Epithelial cell of umbilical artery (primary cell): ENCODE measurements at places on chromosomes 13 and 19. TPM values are rescaled to one million over a fixed set of nuclear protein-coding genes. Genes with fewer than 3 reads are reported as not detected.

IGFL2 gene
- not detected in 2 replicates for total RNA-seq

TEX29 gene
- total RNA-seq: not detected in 2 replicates

KLHL1 gene
- not detected in 2 replicates for total RNA-seq

TEX101 gene
- not detected in 2 replicates for total RNA-seq

FCHO1 gene
- total RNA-seq: 0.65 and 1.1 TPM in 2 replicates

LILRA6 gene
- total RNA-seq: under 0.01 TPM in 1 of 2 replicates, not detected in the other

HSH2D gene
- total RNA-seq: 0.30 TPM in 1 of 2 replicates, not detected in the other

DACT3 gene
- total RNA-seq: 0.15 TPM in 1 of 2 replicates, not detected in the other

HOOK2 gene
- total RNA-seq: 7.1 and 8.5 TPM in 2 replicates

MIR17HG gene
- total RNA-seq: 14.0 and 24.2 TPM in 2 replicates

CBY2 gene
- total RNA-seq: not detected in 2 replicates

ZNF675 gene
- 5.5 and 11.7 TPM in 2 replicates for total RNA-seq

SIGLEC8 gene
- not detected in 2 replicates for total RNA-seq

TMEM150B gene
- not detected in 2 replicates for total RNA-seq

CEACAM16 gene
- total RNA-seq: not detected in 2 replicates

TSKS gene
- total RNA-seq: not detected in 2 replicates

ZNF836 gene
- total RNA-seq: 3.5 and 3.6 TPM in 2 replicates

CCL25 gene
- total RNA-seq: not detected in 2 replicates
